ENCODE measurements at places on chromosomes 1 and 21.

DNA sequence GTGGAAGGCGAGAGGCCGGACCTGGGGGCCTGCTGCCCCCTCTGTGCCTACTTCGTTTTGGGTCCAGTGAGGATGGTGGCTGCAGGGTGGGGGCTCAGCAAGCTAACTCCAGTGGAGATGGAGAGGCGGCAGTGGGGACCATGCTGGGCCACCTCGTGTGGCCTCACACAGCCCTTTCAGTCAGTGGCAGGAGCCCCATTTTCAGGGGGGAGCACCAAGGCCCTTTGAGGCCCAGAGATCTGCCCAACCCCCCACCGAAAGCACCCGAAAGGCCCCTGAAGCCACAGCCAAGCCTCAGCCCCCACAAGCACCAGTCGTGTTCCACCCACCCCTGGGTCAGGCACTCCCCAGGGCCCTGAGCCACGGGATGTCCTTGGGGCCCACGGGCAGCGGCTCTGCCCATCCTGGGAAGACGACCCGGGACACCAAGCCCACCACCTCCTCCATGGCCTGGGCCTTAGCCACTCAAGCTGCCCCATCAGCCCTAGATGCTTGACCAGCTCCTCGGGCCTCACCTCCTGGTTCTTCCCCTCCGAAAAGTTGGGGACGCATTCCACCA is 345 bp downstream of the FTCD start:
- DNase-seq: no peak

DNA sequence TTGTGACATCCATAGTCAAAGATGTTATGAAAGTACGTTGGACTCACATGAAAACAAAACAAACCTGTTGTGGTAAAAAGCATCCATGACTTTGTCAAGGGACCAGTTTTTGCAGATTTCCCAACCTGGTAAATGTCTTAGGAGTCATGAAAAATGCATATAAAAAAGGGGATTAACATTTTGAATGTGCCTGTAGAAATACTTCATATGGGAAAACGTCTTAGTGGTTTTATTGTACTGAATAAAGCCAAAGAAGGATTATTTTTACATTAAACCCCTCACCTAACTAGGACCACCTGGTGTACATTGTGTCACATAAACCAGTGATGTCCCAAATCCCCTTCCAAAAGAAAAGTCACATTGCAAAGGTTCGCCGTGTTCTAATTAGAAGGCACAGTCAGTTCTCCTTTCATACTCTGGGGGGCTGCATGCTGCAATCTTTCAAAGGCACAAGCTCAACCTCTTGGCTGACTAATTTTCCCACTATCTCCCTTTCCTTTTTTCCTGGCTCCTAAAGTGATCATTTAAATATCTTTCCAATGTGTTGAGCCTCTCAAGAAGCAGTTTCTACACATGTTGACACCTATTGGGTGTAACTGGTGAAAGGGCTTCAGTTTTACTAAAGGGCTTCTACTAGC is 119.8 kb upstream of the SPAG17 start:
- DNase-seq: peak; percentile 56

- no peak for DNase-seq
Measured at GRCh38 chr1:42692461-42692860, 10.2 kb downstream of the YBX1 start.

- DNase-seq: no peak
Measured at GRCh38 chr1:233211106-233211505, 84.4 kb downstream of the PCNX2 start.

DNA sequence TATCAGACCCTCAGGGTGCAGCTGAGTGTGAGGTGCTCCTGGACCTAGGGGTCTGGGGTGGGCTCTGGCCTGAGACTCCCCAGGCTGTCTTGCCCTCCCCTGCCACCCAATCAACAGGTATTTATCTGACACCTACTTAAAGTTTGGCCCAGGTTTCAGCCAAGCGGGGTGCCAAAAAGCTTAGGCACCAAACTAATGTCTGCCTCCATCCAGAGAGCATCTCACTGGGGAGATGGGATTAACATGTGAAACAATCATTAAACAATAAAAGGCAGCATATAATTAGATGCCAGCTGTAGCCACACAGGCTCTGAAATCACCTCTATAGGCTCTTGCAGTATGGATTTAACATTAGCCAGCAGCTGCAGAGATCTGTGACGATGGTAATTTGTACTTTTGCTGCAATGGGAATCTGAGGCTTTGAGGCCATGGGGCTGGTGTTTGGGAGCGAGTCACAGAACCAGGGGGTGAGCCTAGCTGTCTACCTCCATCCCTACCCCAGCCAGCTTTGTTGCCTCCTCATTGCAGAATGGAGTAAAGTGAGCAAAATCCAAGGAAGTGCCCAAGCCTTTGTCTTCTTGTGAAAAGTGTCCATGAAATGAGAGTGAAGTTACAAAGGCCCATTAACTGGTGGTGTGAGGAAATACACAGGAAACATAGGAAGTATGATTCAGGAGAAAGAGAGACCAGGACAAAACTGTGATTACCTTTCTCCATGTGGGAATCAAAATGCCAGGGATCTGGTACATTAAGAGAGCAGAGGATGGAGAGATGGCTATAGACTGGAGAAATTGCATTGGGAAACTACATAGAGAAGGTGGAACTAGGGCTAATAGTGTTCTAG is 36.1 kb downstream of the EIF2D start:
- peak; percentile 25 for DNase-seq

DNA sequence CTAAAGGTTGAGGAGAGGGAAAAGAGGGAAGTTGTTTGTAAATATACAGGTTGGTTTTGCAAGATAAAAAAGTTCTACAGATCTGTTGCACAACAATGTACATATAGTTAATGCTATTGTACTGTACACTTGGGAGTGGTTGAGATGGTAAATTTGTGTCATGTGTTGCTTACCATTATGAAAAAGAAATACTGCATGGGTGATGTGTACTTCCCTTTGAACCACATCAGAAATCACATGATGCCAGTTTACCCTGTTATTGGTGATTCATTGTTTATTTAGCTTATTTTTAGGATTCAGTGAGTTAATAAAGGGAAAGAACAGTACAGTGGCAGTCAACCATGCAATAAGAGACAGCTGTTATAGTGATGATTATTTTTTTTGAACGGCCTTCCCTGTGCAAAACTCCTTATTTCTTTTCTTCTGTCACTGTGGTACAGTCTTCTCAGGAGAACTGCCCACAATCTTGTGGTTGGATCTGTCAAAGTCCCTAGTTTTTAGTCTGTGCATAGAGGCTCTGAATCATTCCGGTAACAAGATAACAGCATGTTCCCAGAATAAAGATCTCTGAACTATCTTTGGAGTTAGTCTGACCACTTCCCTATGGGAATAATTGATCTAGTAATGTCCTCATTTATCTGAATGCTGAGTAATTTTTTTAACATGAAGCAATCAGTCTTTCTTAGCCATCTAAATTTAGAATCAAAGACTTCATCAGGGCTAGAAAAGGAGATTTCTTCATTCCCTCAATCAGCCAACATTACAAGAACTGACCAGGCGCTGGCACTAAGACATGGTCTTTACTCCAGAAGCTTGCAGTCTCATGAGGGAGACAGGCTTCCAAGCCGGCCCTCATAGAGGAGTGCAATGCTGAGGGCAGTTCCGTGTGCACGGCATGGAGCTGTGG is 84.2 kb downstream of the SH3GLB1 start:
- peak; percentile 74 for DNase-seq

DNA sequence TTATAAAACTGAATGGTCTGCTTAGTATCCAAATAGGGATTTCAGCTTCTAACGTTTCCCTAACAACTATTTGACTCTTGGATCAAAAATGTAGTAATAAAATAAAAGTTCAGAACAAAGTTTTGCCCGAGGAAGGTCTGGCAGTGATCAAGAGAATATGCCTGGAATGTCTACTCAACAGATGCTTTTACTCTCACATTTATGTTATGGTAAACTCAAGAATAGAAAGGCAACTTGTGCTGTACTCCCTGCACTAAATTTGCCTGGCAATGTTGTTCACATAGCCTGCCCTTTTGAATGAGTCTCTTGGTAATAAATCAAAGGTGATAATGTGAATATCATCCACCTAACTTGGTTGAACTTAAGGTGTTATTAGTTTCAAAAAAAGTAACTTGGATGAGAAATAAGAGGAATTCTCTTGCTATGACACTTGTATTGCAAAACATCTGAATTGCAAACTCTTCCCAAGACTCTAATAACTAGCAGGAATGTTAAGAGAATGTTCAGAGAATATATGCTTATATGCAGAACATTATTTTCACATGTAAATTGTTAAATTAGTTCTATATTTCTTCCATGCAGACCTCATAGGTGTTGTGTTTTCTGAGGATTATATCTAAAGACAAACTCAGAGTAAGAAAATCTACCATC is 215.8 kb downstream of the COL24A1 start:
- peak; percentile 57 for DNase-seq

DNA sequence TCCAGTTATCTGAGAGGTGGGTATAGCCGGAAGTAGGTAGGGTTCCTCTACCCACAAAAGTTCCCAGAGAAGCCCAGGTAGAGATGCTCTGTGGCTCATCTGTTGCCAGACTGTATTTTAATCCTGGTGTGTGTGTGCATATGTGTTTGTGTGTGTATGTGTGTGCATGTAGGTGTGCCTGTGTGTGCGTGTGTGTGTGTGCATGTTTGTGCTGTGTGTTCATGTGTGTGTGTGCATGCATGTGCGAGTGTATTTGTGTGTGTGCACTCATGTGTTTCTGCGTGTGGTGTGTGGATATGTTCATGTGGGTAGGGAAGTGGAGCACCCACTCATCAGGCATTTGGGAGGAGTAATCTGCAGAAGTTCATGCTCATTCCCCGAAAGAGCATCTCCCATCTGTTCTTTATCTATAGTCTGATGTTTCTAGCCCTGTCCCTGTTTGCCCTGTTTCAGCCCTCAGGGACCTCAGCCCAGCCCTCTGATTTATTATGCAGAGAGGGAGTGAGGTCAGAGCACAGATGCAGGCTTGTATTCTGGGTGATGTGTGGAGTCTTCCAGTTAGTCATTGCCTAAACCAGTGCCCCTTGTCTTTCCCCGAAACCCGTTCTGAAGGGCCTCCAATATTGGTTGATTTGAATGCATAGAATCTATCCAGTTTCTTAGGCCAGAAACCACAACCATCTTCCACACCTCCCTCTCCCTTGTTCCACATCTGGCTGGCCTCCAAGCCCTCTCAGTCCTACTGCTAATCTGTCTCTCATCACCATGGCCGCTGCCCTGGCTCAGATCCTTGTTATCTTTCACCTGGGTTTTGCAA is 69.1 kb downstream of the DISC1 start:
- DNase-seq: no peak

DNA sequence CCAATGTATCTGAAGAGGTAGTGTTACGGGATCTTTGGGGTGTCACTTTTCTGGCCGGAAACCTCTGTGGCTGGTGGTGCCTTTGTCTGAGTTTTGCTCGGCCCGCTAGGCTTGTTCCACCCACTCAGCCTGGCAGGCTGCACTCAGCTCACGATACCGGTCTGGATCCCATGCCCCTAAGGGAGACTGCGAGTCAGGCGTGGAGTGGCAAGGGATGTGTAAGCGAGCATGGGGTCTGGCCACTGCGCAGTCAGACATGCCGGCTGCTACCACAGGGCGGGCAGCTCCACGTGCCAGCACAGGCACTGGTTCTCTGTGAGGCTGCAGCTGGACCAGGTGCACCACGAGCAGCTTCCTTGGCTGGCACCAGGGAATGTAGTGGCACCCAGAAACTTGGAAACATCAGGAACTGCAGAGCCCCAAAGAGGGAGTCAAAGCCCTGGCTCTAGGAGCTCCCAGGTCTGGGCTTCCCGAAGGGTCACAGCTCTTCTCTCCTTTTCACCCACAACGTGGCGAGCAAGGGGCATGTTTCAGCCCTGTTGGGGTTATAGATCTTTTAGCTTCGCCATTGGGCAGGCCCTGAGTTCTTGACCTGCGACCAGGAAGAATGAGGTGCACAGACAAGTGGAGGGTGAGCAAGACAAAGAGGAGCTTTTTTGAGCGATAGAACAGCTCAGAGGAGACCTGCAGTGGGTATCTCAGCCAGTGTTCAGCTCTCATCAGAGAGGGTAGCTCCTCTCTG is 23.8 kb upstream of the LRRC8C start:
- DNase-seq: no peak

DNA sequence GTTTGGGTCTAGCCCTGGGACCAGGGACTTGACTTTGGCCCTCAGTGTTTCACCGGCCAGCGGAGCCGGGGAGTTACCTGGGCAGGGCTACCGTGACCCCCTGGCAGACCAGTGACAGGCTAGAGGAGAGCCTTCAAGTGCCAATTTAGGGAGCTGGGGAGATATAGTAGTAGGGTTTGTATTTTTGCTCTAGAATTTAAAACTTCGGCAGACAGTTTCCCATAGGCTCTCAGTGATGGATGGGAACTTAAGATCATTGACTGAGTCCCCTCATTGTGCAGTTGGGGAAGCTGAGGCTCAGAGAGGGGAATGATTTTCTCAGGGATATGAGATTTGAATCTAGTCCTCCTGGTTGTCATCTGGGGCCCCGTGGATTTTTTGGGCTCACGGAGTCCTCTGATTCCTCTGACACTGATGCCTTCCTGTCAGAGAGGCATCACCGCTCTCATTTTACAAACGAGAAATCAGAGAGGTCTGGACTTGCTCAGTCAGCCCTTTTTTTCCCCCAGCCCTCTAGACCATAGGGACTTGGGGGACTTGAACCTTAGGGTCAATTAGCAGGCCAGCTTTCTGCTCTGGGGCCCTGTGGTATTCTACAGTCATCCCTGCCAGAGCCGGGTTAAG is 58.3 kb upstream of the ACOT11 start:
- no peak for DNase-seq

DNA sequence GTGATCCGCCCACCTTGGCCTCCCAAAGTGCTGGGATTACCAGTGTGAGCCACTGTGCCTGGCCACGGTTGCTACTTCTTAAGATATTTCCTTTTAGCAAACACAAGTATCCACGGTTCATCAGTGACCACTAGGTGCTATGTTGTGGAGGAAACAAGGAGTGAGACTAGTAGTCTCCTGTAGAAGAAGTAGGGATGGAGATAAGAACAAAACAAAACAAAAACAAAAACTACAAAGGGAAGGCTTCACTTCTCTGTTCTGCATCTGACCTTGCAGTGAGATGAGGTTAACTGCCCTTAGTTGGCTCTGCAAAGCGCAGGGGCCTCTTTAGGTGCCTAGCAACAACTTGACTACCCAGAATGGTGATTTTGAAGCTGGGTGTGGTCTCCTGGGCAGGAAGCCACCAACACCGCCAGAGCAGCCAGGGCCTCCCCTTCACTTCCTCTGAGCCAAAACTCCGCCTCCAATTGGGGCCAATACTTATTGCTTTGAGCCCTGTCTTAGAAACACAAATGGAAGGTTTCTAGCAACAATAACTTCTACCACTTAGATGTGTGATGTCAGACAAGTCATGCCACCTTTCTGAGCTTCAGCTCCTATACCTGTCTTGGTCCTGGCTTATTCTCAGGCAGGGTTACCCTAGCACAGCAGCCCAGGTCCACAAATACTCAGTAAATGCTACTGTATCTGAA is 12.8 kb upstream of the CDC42 start:
- DNase-seq: peak; percentile 74
